ENCODE measurements at places on chromosomes 5 and 9.

DNA sequence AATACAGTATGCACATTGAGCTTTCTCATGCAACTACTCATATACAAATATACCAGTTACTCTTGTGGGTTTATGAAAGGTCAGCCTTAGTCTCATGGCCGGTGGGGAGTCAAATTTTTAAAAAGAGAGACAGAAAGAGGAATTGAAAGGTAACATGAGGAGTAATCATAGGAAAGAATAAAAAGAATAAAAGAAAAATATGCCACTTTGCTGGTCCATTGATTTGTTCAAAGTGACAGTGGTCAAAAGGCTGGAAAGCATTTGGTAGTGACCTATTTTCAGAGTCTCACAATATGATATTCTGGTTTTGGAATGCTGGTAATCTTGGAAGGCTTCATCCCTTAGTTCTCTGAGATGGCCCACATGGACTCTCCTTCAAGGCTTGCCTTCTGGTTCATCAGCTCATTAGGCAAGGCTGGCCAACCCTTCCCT lies 67.0 kb downstream of the ZNF366 start:
- DNase-seq = no peak

DNA sequence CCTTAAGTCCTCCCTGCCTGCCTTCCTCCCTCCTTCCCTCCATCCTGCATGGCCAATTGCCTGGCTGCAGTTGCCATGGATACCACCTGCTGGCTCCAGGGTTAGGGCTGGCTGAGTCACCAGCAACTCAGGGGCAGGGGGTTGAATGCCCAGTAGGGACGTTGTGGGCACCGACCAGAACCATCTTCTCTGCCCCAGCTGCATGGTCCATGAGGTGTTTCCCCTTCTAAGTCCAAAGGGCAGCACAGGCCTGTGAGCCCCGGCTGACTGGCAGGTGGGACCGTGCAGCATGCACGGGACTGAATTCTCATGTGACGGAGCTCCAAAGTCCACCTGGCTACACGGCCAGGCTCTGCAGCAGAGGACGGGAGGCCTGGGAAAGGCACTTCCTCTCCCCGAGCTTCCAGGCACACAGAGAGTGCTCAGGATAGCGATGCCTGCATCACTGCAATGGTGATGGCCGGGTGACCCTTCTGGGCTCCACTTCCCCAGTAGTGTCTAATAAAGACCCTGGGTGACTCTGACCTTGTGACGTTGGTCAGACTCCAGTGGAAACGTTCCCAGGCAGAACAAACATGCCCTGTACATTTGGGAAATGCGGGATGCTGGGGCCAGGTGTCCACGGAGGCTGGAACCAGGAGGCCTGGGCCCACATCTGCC lies 5.7 kb downstream of the ASS1 start:
- no peak for DNase-seq

GRCh38 chr5:7881091-7881490 lies 12.1 kb downstream of the MTRR start:
- no peak for DNase-seq

DNA sequence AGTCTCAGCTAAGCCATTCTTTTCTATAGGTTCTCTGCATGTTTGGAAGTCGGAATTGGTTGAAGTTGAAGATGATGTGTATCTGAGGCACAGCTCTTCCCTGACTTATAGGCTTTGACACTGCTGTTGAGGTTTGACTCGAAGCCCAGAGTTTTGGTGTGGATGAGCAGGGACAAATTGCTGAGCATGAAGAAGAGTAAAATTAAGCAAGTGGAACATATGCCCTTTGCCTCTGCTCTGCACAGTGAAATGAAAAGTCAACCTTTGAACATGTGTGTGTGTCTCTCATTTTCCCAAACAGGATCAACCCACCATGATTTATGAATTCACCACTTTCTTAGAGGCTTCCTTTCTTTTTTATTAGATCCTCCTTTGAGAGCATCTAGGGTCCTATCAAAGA lies 8.5 kb downstream of the HMHB1 start:
- no peak for DNase-seq

DNA sequence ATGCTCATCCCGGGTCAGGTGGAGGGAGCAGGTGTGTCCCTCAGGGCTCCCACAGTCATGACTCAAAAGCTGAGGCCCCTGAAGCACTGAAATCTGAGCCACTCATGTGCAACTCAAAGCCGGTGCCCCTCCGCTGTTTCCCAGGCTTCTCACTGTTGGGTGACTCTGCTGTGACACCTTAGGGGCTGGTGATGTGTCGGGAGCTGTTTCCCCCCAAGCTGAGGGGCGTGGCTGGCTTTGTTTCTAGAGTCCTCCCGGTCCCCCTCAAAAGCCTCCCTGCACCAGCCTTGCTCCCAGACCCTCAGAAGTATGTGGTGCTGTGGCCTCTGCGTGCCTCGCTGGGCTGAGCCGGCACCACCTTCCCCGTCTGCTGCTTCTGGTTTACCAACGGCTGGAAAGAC lies 39.7 kb downstream of the PLPP7 start:
- DNase-seq = no peak

GRCh38 chr5:150303660-150304386 lies 1.1 kb upstream of the ARSI start:
- DNase-seq = no peak

GRCh38 chr5:174312270-174312617 lies 266.7 kb downstream of the NSG2 start:
- no peak for DNase-seq

GRCh38 chr9:18208166-18209059 lies 265.5 kb upstream of the ADAMTSL1 start:
- DNase-seq = no peak
